Stimulated activated CD4-positive, alpha-beta T cell treated with anti-CD3 and anti-CD28 coated beads, Interleukin-1b, Interleukin-23, amount 100 ng/mL, for 48 hours (primary cell): ENCODE measurements at places on chromosomes 12 and 14.

DNA sequence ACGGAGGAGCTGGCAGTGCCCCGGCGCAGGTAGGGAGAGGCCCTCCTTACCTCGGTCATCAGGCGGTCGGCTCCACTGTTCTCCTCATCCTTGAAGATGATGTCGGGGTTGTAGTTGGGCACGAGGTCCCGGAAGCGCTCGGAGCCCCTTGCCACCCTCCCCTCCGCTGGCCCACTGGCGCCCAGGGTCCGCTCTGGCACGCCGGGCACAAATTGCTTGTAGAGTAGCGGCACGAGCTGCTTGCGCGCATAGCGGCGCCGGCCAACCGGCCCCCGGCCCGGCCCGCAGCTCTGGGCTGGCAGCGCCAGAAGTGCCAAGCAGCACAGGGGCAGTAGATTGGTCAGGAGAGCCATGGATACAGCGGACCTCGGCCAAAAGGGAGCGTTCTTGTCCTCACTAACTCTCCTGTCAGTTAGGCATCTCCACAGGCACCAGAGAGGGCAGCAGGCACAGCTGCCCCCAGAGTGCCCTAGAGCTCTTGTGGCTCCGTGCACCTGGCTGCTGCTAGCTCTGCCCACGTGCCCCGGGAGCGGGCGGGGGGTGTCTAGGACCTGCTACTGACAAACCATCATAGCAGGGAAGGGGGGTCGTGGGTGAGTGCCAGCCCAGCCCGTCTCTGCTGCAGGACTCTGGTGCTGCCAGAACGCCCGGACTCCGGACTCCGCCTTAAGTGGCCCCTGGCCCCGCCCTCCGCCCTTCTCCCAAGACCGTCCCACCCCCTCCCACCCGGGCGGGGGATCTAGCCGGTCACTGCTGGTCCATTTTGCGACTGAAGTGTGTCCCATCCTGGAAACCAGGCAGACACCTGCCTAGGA, at the start of gene DHH:
Gene DHH (minus strand): TSS at position 642 of the 815 bp plus-strand sequence. CDS start 289 bp downstream, at position 353.
- DNase-seq: no peak

DNA sequence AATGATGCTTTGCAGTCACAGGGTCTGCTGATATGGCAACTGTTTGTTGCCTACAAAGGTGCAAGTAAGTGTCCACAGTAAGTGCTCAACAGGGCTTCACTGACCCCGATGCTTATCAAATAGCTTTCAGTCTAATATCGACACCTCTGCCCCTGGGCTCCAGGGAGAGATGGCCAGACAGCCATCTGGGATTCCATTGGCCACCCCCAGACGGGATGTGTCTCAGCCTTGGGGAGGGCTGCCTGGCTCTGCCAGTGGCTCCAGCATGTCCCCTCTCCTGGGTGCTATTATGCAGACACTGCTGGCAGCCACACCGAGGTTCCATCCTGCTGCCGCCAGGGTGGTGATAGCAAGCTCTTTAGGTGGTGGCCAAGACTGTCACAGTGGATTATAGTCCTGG, 57.4 kb downstream of the DGLUCY start:
- no peak for DNase-seq

GRCh38 chr14:92105893-92106142, 564 bp downstream of the ATXN3 start:
- DNase-seq: no peak

DNA sequence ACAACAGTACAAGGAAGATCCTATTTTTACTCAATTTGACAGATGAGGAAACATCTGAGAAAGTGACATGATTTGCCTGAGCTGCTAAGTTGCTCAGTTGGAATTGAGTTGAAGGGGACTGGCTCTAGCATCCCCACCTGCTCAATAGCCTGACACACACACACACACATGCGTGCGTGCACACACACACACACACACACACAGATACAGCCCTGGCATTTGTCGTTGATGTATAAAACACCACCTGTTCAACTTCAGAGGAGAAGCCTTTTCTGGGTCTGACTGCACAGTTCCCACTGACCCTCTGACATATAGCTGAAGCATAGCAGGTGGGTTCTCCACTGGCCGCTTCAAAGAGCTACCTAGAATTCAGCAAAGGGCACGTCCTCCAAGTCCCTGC, 1045.9 kb downstream of the VRK1 start:
- DNase-seq: no peak

GRCh38 chr14:92510972-92511371, 2.6 kb upstream of the RIN3 start:
- DNase-seq: no peak

- DNase-seq: peak; percentile 51
Measured at GRCh38 chr12:110760204-110760609, 17.5 kb upstream of the PPP1CC start.

DNA sequence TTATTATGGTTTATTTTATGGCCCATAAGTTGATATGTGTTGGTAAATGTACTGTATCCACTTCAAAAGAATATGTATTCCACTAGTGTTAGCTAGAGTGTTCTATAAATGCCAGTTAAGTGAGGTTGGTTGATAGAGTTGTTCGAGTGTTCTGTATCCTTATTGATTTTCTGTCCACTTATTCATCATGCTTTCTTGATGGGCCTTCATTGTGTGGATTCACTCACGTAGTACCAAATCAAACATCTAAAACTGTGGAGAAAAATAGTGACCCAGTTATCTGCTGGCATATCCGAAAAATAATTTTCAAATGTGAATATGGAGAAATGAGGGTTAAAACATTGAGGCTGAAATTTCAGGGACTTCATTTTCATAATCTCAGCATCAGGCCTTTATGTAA, 230.4 kb downstream of the TRHDE start:
- DNase-seq: no peak

DNA sequence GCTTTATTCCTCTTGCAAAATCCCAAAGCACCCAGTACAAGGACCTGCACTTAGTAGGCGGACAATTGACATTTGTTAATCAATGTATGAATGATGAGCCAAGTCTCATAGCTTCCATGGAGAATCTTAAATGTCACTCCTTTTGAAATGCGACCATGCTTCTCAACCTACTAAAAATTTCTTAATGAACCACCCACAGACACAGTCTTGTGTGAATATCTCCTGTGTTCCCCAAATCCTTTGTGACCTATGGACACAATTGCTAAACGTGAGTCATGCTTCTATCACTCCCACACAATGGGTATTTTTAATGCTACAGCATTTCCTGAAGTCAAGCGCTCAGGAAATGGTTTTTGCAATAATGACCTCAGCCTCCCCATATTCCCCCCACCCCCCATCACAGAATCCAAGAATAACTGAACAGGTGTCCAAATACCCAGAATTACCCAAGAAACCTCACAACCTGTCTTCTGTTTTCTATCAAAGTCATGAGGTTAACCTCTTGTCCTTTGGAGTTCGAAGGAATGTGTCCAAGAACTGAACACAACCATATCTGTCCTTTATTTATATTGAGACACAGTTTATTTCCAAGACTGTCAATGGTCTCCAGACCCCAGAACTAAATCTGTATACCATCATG, 163.6 kb upstream of the PLEKHG7 start:
- no peak for DNase-seq

GRCh38 chr12:104115587-104115975, 22.4 kb downstream of the NFYB start:
- no peak for DNase-seq

DNA sequence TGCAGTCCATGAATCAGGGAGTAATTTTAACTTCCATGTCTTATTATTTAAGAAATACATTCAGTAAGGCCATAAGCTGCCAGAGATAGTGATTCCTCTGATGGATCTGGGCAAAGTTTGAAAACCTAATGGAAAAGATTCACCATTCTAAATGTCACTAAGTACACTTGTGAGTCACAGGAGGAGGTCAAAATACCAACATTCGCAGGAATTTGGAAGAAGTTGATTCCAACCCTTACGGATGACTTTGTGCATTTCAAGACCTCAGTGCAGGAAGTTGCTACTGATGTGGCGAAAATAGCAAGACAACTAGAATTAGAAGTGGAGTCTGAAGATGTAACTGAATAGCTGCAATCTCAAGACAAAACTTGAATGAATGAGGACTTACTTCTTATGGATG, 69.8 kb downstream of the OSBPL8 start:
- DNase-seq: no peak

DNA sequence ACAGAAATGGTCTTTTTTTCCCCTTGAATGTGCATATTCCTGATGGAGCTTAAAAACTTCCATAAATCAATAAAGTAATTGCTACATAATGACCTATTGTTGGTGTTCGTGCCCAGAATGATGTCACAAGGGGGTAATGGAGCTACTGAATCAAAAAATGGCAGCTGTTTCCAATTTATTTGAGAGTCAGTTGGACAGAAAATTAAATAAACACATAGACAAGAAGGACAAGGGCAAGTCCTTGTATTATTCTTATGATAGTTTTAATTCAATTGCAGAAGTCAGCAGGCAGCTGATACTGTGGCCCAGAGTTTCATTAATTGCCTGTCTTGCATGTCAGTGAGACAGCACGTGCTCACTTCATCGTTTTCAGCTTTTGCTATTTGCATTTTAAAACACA, 473.5 kb downstream of the ETNK1 start:
- no peak for DNase-seq
